HS-5 (cell line): ENCODE measurements at places on chromosomes 6 and 20.
A peak's percentile ranks its signal among the peaks of the same experiment; 100 is the strongest.

GRCh38 chr6:79984261-79984660, 20.2 kb upstream of the TTK start:
- DNase-seq = no peak

- no peak for DNase-seq
Measured at GRCh38 chr6:246352-246751, 45.9 kb upstream of the DUSP22 start.

DNA sequence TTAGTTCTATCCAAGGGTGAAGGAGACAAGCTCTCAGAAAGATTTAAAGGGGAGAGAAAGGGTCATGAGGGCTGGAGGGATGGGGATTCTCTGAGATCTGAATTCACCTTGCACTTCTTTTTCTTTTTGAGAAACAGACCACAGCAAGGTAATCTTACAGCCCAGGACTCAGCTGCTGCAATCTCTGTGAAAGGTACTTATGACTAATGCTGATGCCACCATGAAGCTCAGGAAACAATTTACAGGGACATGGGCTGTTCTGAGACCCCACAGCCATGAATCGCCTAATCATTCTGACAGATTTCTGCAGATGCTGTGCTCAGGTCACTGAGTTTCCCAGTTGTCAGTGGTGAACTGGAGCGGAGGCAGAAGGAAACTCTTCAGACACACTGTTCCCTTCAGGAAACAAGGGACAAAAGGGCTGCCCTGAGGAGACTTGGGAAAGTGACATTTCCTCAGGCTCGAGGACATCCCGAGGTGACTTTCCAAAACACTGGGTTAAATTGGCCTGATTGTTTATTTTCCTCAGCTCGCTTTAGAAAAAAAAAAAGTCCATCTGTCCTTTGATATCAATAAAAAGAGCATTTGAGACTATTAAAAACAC, 103.8 kb upstream of the PLCB4 start:
- DNase-seq = no peak

- no peak for DNase-seq
Measured at GRCh38 chr20:39433466-39433865, 471.3 kb downstream of the DHX35 start.

GRCh38 chr20:51720854-51721253, 47.3 kb downstream of the ATP9A start:
- no peak for DNase-seq

DNA sequence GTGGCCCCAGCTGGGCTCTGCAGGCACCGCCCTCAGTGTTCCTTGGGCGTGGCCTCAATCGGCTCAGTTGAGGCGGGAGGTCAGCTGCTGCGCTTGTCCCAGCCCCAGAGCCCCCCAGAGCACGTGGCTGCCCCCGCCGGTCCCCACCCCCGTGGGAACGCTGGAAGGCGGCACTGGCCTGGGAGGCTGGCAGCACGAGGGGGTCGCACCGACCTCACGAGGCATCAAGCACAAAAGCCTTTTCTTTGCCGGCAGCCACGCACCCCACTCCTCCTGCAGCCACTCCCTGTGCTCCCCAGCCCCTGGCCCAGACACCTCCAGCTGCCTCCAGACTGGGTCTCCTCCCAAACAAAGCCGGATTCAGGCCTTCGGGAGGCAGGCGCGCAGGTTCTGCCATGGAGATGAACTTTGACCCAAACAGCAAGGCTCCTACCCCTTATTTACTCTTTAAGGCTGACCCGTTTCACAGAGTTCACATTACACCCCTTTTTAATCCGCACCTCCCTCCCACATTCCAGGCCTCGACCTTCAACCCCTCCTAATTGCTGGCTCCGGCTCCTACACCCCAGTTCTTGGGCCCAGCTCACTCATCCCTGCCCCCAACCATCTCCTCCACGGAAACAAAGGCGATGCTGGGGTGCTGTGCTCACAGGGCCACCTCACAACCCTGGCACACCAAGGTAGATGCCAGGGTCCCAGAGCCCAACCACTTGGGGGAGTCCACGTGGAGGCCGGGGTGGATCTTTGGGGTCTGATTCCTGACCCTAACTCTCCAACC, 111.7 kb downstream of the NOL4L start:
- no peak for DNase-seq

- no peak for DNase-seq
Measured at GRCh38 chr20:62824476-62825332, 7.9 kb downstream of the COL9A3 start.

GRCh38 chr6:87171938-87172633, 16.7 kb downstream of the ZNF292 start:
- DNase-seq = no peak

GRCh38 chr6:166779963-166780683, 153.1 kb upstream of the RPS6KA2 start:
- DNase-seq = no peak

GRCh38 chr6:75386050-75386770, 101.6 kb upstream of the TMEM30A start:
- peak; percentile 57 for DNase-seq

- no peak for DNase-seq
Measured at GRCh38 chr6:11208267-11208666, 24.2 kb downstream of the NEDD9 start.

DNA sequence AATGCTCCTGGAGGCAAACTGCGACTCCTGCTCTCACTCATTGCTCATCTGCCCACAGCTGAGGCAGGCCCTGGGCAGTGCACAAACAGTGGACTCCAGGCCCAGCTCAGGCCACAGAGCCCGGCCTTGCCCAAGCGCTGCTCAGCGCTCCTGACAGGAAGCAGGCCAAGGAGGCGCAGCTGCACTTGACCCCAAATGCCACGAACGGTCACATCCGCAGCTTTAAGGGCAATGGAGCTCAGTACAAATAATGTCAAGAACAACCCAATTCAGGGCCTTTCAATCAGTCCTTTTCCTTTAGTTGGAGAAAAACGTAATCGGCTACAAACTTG, 33.8 kb downstream of the RRBP1 start:
- DNase-seq = no peak
